Activated gamma-delta T cell (primary cell): ENCODE measurements at places on chromosomes 5 and 9.

GRCh38 chr5:130476325-130476724, 572.1 kb downstream of the CHSY3 start:
- no peak for DNase-seq

DNA sequence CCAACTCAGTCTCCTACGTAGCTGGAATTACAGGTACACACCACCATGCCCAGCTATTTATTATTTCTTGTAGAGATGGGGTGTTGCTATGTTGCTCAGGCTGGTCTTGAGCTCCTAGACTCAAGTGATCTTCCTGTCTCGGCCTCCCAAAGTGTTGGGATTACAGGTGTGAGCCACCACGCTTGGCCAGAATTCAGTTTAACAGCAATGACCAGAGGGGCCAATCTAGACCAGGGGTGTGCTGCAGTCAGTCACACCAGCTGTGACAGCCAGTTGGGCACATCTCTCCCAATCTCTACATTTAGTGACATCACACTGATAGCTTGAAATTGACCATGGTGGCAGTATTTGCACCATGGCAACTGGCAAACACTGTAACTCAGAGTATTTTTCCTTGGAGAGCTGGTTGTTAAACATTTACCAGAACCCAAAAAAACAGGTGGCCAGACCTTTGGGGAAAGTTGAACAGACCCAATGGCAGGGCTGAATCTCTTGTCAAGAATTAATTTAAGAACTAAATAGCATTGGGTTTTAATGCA, 67.7 kb upstream of the UBTD2 start:
- no peak for DNase-seq

GRCh38 chr5:139910036-139910435, 114.4 kb downstream of the PSD2 start:
- DNase-seq: no peak

GRCh38 chr9:137162505-137163364, 7.1 kb downstream of the LRRC26 start:
- no peak for DNase-seq

DNA sequence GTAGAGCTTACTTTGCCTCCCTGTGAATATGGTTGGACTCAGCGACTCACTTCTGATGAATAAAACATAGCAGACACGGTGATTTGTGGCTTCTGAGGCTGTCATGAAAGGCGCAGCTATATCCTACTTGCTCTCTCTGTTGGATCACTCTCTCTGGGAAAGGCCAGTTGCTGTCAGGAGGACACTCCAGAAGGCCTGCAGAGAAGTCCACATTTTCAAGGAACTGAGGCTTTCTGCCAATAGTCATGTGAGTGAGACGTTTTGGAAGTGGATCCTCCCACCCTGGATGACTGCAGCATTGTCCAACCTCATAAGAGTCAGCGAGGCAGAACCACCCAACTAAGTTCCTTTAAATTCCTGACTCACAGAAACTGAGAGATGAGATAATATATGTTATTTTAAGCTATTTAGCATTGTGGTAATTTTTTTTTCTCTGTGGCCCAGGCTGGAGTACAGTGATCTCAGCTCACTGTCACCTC, 156.0 kb upstream of the MAST4 start:
- no peak for DNase-seq

- DNase-seq: no peak
Measured at GRCh38 chr5:116455061-116455460, 119.6 kb downstream of the SEMA6A start.

GRCh38 chr5:104385906-104386305, 823.3 kb upstream of the NUDT12 start:
- DNase-seq: no peak

GRCh38 chr5:58069846-58070245, 390.0 kb downstream of the PLK2 start:
- DNase-seq: no peak
